ENCODE measurements at places on chromosomes 1 and 21. TPM values are rescaled to one million over a fixed set of nuclear protein-coding genes. Genes with fewer than 3 reads are reported as not detected.

KCNE2 gene
- not detected for total RNA-seq

NUP210L gene
- 0.08 TPM for total RNA-seq

CD1C gene
- not detected for total RNA-seq

GUCA2A gene
- total RNA-seq: not detected

RBM34 gene
- 102 TPM for total RNA-seq

ACTL8 gene
- total RNA-seq: not detected

DNA sequence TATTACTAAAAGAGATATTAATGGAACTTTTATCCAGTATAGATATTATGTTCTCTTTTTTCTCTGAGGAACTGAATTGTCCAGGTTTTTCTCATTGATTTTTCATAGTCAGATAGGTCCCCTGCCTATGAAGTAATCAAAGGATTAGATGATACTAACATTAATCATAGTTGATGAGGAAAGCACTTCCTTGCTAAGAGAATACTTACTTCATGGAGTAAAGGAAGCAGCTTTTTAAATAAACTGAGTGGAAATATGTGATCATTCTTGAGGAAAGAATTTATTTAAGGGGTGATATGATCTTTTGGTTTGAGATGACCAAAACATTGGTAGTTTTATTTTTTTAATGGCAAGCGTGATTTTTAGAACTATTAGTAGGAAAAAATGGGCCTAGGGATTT is 58.9 kb downstream of the SWT1 start:
- H3K27me3 ChIP-seq: no peaks in the 10 kb centered on the region
- H3K4me1 ChIP-seq: no peaks in the 10 kb centered on the region
- no peak overlapping the region for H3K27ac ChIP-seq
- no peaks in the 10 kb centered on the region for H3K36me3 ChIP-seq

DNA sequence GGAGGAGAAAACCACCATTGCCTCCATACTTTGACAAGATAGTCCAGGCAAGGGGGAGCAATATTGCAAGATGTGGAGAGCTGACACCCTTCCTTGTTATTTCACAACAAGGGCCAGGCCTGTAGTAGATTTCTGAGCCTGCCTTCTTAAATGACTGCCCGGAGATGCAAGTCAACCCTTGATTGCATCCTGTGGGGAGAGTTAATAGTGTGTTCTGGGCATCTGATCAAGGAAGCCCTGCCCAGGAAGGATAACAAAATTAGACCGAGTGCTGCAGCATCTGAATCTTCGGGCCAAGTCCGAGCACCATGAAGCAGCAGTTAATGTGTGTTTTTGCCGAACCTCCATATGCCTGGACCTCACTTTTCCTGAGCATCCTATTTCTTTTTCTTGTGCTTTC is 382.3 kb downstream of the PRDM2 start:
- no peaks in the 10 kb centered on the region for H3K36me3 ChIP-seq
- H3K4me1 ChIP-seq: no peaks in the 10 kb centered on the region
- no peak overlapping the region for H3K4me3 ChIP-seq
- no peaks in the 10 kb centered on the region for H3K27me3 ChIP-seq
- DNase-seq: no peak

- no peak overlapping the region for H3K4me3 ChIP-seq
- H3K4me1 ChIP-seq: no peaks in the 10 kb centered on the region
- H3K36me3 ChIP-seq: no peaks in the 10 kb centered on the region
These were observed 267.7 kb downstream of the PRDM2 start for GRCh38 chr1:13967707-13968106.

- no peak overlapping the region for H3K4me3 ChIP-seq
- H3K27ac ChIP-seq: no peak overlapping the region
- DNase-seq: no peak
- peaks cover 21% of the 10 kb centered on the region for H3K36me3 ChIP-seq
- H3K4me1 ChIP-seq: peaks cover 23% of the 10 kb centered on the region
These were observed 45.4 kb downstream of the RPL5 start for GRCh38 chr1:92877081-92877711.

- H3K4me1 ChIP-seq: no peaks in the 10 kb centered on the region
- H3K36me3 ChIP-seq: no peaks in the 10 kb centered on the region
- no peak overlapping the region for H3K4me3 ChIP-seq
- no peak overlapping the region for H3K27ac ChIP-seq
- no peak for DNase-seq
These were observed 73.0 kb downstream of the PIGK start for GRCh38 chr1:77146270-77146669.

DNA sequence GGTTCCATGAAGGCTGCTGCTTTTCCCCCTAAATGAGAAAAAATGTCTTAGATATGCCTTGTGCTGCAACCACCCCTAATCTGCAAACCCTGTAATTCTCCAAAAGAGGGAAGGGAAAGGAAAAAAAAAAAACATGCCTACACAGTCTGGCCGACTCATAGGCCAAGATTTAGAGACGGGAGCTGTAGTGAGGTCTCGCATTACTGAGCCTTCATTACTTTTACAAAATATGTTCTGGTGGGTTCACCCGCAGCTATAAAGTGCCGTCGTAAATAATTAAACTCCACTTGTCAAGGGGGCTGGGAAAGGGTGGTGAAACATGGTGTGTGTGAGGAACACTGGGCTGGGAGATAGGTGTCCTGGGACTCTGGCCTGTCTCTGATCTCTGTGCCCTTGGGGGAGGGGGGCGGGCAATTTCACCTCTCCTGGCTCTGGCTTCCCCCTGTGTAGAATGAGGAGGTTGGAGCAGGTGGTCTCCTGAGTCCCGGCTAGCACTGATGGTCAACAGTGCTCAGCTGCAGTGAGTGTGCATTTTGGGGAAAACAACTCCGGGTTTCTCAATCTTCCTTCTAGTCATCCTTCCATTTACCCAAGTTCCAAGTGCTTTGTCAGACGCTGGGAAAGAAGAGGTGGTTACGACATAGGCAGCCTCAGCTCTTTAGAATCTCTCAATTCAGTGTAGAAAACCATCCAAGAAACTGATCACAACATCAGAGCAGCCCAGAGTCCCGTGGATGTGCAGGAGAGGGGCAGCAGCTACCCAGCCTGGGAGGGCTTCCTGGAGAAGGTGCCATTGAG is 82.3 kb downstream of the ACTL8 start:
- no peak overlapping the region for H3K27ac ChIP-seq
- no peaks in the 10 kb centered on the region for H3K4me1 ChIP-seq
- H3K4me3 ChIP-seq: no peak overlapping the region
- DNase-seq: no peak

DNA sequence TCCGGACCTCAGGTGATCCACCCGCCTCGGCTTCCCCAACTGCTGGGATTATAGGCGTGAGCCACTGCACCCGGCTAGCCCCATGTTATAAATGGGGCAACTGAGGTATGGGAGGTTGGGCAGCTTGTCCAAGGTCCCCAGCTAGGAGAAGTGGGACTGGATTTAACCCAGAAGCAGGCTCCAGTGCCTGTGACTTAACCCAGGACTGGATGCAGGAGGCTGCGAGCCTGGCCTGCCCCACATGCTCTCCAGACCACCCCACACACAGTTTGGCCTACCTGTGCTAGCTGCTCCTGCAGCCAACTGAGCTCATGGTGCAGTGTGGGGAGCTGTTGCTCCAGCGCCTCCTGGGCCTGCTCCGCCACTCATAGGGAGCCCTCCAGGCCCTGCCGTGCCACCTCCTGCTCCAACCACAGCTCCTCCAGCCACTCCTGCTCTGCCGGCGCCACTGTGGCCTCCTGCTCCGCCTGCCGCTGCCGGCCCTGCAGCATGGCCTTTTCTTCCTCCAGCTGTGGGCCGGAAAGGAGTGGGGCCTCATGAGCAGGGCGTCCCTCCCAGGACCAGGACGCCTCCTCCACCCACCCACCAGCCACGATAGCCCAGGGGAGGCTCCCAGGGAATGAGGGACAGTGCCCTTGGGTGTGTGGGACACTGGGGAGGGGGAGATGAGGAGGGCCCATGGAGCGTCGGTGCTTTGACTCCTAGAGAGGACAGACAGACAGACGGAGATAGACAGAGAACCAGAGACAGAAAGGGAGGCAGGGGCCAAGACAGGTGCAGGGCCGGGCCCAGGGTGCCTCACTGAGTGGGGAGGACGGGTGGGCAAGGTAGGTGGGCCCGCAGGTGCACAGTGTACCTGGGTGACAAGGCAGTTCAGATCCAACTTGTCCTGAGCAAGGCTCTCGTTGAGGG is 12.4 kb upstream of the NBPF1 start:
- no peaks in the 10 kb centered on the region for H3K27me3 ChIP-seq
- no peak overlapping the region for H3K4me3 ChIP-seq
- no peak overlapping the region for H3K27ac ChIP-seq
- H3K4me1 ChIP-seq: peaks cover 3% of the 10 kb centered on the region

GRCh38 chr1:85188530-85188929 is 12.3 kb downstream of the SYDE2 start:
- H3K36me3 ChIP-seq: no peaks in the 10 kb centered on the region
- DNase-seq: no peak
- no peaks in the 10 kb centered on the region for H3K4me1 ChIP-seq
- no peak overlapping the region for H3K4me3 ChIP-seq

DNA sequence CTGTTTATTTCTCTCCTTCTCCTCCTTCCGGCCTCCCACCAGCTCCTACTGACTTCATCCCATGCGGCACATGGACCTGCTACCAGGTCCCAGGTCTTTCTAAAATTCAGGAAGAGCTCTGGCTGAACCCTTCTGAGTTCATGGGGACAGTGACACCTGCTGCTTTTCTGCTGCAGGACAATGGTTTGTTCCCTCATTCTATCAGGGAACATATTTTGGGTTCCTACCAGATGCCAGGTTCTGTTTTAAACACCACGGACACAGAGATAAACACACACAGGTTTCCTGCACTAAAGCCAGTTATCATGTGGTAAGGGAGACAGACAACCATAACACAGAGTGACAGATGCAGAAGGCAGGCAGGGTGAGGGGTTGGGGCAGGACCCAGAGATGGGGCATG is 114.0 kb upstream of the RAB4A start:
- H3K27ac ChIP-seq: no peak overlapping the region
- H3K27me3 ChIP-seq: peaks cover 1% of the 10 kb centered on the region
- H3K4me3 ChIP-seq: no peak overlapping the region
- DNase-seq: no peak

DNA sequence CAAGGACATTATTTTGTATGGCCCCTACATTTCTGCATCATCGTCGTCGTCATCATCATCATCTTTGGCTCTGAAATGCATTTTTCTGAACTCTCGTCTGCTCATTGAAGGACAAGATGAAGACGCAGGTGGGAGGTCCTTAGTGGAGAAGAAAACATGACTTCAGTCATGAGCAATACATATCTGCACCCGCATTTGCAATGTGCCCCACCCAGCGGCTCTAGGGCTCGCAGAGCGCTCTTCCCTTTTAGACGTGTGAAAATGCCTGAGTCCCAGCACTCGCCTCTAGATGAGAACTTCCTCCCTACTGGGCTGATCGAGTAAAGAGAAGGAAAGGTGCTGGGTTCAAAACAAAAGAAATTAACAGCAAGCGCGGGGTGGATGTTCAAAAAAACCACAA is 10.1 kb downstream of the C1orf174 start:
- H3K4me1 ChIP-seq: peaks cover 24% of the 10 kb centered on the region
- H3K27me3 ChIP-seq: no peaks in the 10 kb centered on the region
- H3K27ac ChIP-seq: peak overlapping the region; percentile 50
- H3K36me3 ChIP-seq: peaks cover 36% of the 10 kb centered on the region
- H3K4me3 ChIP-seq: peak overlapping the region; percentile 34
